Activated CD4-positive, CD25-positive, alpha-beta regulatory T cell (primary cell): ENCODE measurements at places on chromosomes 6 and 20.

DNA sequence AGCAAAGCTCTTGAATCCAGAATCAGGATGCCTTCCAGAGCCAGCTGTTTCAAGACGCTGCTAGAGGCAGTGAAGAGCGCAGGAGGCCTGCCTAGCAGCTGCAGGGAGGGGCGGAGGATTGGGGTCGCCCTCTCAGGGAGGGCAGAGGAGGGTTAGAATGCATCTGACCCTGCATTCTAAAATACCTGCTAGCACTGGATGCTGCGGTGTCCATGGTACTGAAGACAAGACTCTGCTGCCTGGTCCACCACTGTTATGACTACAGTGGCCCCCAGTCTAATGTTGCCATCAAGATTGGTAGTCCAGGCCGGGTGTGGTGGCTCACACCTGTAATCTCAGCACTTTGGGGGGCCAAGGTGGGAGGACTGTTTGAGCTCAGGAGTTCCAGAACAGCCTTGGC is 193.7 kb upstream of the PROKR2 start:
- no peak for DNase-seq

DNA sequence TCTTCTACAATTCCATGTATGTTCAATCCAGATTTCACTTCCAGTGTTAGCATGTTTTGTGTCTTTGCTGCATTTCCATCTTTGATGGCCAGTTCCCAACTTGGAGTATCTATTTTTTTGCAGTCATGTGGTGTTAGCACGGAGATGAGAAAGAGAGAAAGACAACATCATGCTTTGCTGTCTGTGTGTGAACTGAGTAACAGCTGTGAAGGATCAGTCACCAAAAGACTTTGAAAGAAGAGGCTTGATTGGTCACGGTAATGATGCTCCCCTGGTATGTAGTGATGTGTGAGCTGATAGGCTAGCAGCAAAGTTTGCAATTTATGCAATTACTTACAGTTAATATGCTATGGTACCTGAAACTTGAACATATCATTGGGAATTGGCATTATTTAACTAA is 731.3 kb upstream of the NRSN1 start:
- no peak for DNase-seq

DNA sequence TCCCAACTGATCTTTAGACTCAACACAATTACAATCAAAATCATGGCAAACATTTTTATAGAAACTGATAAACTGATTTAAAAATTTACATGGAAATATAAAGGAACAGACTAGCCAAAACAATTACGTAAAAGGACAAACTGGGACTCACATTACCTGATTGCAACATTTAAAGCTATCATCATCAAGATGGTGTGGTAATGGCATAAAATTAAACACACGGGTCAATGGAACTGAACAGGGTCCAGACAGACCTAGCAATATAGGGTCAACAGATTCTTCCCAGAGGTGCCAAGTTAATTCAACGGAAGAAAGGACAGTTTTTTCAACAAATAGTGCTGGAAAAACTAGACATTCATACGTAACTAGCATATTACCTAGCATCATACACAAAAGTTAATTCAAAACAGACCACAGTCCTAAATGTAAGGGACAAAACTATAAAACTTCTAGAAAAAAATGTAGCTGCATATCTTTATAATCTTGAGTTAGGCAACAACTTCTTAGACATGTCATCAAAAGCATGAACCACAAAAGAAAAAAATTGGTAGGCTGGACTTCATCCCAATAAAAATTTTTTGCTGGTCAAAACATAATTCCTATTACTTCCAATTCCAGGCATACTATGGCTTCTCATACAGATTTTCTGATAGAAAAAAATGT is 147.4 kb upstream of the BEND6 start:
- no peak for DNase-seq

- DNase-seq: no peak
These were observed 92.7 kb downstream of the FARS2 start for GRCh38 chr6:5353971-5354370.

GRCh38 chr6:148235446-148235845 is 107.2 kb upstream of the SASH1 start:
- DNase-seq: no peak

DNA sequence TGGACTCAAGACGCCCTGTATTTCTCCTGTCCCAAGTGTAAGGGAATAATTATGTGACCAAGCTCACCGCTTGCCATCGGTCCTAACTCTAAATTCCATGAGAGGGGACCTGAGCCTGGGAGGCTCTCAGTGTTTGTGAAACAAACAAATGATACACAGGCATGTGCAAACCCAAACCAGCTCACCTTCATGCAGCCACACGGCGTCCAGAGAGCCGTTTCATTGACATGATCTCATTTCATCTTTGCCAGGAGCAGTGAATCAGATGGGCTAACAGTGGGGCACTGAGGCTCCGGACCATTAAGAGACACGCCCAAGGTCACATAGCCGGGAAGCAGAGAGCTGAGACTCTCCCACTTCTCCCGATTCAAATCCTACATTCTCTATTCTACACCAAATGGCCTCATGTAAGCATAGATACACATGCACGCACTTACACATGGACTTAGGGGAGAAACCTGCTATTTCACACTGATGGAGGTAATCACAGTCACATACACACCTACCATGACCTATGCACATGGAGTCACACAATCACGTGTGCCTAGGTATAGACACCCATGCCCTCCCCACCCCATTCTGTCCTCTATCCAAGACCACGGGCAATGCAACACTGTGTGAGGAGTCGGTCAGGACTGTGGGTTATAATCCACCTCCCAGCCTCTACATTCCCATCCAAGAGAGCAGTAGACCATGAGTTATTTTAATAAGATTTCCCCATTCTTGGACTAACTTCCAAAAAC is 1.1 kb downstream of the BNIP5 start:
- DNase-seq: no peak

GRCh38 chr6:712805-713204 is 19.9 kb upstream of the EXOC2 start:
- DNase-seq: no peak

GRCh38 chr6:168113226-168113625 is 34.2 kb upstream of the FRMD1 start:
- no peak for DNase-seq

DNA sequence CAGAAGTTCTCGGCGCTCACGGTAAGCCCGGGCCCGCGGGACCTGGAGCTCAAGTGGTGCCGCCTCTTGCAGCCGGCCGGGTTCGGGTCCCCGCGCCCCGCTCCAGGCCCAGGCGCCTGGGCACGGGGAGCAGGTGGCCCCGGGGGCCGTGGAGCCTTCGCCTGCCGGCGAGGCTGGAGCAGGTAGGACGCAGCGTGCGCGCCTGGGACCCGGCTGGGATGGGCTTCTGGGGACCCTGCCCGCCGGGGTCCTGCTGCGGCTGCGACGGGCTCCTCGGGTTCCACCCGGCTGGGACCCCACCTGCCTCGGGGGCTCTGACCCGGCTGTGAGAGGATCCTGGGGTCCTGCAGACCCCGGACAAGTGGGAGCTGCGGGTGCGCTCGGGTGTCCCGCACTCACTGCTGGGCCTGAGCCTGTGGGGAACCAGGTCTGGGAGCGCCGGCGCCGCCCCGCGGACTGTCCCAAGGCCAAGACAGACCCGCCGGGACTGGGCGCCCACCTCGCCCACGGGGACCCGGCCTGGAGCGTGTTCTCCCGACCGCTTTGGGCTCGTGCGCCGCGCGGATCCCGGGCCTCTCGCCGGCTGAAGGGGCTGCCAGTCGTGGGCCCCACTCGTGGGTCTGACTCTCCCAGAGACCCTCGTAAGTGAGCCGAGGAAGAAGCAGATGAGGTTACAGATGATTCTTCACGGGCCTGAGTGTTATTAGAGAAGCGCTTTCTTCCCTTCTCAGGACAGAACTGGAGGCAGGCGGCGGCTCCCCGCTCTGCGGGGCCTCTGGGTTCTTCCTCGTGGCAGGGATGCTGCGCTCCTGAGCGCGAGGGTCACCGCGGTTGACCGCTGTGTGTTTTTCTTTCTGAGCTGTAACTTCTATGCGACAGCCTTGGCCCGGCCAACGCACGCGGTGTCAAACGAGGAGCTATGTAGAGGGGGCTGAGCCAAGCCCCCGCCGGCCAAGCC is 729 bp downstream of the SMOC2 start:
- no peak for DNase-seq
